ENCODE measurements at places on chromosomes 11 and 22.

- DNase-seq = no peak
Observed at GRCh38 chr11:94749369-94749768, 18.8 kb upstream of the AMOTL1 start.

DNA sequence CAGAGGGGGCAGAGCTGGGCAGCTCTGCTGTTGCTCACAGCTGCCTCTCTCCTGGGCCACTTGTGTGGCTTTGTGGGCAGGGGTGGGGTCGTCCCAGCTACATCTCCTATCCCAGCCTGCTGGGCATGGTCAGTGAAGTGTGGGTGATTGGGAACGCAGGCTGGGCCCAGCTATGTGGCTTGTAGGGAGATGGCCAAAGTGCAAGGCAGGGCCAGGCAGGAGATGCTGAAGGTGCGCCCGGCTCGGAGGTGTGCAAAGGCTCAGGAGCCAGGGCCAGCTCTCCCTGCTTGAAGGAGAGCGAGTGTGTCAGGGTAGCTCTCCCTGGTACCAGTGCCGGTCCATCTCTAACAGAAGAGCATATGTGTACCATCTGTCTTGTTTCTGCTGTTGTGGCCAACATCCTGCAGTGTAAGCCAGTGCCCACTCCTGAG is 8.4 kb upstream of the RANBP1 start:
- DNase-seq = no peak

GRCh38 chr11:47078751-47079521 is 97.7 kb downstream of the ARFGAP2 start:
- no peak for DNase-seq

- no peak for DNase-seq
Observed at GRCh38 chr11:36985562-36985961, 387.5 kb upstream of the RAG2 start.

GRCh38 chr22:38461414-38462081 is 6.3 kb upstream of the KDELR3 start:
- peak; percentile 83 for DNase-seq

DNA sequence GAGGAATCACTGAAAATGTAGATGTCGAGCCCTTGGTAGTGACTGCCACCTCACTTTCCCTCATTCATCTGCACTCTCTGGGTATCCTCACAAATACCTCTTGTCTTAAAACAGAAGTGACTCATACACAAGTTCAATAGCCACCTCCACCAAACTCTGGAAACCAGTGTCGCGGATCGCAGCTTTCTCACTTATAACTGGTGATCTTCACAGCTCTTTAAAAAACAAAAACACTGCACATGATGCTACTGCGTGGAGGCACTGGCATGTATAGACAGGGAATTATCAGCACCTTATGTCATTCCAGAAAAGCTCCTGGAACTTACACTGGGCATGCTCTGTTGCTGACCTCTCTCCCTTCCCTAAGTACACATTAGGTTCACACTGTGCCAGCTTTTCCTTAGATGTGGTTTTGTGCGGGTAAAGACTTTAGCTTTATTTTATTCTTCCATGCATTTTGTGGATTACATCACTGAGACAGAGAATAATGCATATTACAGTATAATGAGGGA is 425.5 kb upstream of the CADM1 start:
- no peak for DNase-seq

DNA sequence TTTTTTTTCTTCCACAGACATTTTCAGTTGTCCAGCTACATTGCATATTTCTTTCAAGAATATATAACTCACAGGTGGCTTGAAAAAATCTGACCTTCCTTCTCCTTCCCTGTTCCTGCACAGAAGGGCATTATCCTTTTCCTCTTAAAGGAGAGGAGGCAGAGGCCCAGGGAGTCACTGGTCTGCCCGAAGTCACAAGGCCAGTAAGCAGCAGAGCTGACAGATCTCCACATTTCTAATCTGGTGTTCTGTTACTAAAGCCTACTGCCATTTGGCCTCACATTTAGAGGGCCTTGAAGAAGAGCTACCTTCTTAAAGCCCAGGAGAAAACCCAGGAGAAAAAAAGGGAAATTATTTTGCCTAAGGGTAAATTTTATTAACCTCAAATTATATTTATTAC is 12.3 kb downstream of the ENDOD1 start:
- DNase-seq = no peak

DNA sequence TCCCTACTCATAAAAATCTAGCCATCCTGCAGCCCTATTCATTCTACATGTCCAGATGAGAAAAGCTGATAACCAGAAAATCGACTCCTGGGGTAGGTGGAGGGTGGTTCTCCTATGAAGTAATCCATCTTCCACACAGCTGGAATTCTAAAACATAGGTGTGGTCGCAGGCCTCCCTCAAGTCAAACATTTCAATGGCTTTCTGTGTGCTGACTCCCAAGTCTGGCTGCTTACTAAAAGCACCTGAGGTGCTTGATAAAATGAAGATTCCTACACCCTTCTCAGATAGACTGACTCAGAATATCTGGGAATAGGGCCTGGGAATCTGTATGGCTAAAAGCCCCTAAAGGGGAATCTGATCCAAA is 26.1 kb downstream of the IRAG1 start:
- DNase-seq = no peak

DNA sequence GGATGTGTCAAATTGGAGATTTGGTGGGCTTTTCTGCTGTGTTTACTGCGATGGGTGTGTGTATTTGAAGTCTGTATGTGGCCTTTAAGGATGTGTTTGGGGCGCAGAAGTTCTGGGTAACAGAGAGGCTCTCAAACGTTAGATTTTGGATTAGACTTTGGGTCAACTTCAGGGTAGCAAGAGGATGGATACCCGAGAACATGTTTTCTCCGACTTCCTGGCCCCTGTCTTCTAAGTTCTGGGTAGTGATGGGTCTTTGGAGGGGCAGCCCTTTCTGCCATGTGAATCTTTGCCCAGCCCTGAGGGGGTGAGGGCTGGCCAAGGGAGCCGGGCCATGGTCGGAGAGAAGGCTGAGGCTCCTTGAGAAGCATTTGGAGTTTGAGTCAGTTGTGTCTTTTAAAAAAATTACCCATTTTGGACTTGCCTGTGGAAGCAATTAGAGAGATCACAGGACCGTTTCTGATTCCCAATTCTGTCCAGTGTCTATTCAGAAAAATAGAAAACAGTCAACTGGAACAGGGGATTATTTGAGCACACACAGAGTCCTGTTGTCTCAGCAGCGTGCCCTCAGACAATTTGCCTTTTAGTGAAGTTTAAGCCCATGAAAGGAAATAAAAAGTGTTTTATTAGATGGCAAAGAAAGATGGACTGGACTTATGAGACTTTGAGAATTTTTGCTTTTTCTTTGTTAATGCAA is 114.4 kb downstream of the PTPRJ start:
- DNase-seq = no peak

- no peak for DNase-seq
Observed at GRCh38 chr11:94036096-94036495, 14.9 kb downstream of the HEPHL1 start.

DNA sequence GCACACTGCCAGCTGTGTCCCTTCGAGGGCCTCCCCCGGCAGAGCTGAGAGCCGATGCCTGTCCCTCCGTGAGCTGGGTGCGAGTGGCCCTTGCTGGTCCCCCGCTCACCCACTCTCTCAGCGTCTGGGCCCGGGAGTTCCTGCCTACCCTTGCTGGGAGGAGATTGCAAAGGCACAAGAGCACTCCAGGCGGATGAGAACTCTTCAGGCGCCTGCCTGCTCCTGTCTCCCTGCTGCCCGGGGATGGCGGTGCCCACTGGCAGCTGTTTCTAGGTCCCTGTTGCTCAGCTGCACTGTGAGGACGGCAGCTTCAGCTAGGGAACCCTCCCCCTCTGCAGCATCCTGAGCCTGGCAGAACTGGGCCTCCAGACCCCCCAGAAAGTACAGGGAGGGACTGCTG is 61.1 kb downstream of the FLRT1 start:
- no peak for DNase-seq

GRCh38 chr11:108886660-108887009 is 221.8 kb downstream of the DDX10 start:
- no peak for DNase-seq

GRCh38 chr11:103619938-103620337 is 416.5 kb upstream of the DDI1 start:
- no peak for DNase-seq

GRCh38 chr11:7300281-7300680 is 48.6 kb downstream of the SYT9 start:
- DNase-seq = no peak

DNA sequence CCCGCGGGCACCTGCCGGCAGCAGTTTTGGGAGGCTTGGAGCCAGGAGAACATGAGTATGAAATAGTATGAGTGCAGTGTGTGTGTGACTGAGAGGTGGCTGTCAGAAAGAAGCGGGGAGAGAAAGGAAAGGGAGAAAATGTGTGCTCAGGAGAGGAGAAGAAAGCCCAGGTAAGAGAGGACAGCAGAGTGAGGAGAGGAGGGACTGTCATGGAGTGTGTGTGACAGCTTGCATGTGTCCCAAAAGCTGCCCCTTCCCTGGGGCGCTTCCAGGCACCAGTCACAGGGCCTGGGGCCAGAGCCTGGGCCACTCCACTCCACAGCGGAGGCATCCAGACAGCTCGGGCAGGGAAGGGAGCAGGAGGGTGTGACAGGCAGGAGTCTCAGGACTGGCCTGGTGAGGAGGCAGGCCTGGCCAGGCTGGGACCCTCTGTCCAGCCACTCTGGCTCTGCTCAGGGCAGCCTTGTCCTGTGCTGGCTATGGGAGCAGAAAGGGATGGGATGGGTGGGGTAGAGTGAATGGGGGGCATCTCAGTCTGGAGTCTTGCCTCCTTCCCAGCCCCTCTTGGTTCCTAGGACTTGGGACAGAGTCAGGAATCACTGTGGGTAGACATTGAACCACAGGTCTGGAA is 949 bp downstream of the MMP11 start:
- DNase-seq = no peak

DNA sequence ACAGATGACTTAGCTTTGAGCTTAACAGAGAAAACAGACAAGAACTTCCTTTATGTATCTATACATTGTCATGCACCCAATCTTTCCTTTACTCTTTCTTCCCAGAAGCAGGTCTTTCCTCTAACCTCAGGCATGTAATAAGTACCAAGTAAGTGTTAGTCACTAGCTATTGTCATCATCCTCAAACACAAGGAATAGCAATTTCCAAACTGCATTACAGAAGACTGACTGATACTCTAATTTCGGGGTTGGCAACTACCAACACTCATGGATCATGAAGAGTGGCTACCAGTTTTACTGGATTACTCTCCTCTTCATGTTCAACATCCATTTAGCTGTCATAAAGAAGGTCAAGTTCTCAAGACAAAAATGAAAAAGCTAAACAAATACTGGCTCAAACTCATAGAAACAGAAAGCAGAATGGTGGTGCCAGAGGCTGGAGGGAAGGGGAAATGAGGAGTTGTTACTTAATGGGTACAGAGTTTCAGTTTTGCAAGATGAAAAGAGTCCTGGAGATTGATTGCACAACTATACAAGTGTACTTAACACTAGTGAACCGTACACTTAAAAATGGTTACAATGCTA is 111.6 kb downstream of the SIK3 start:
- no peak for DNase-seq

- DNase-seq = no peak
Observed at GRCh38 chr22:39946126-39946502, 14.1 kb upstream of the TMA7B start.

DNA sequence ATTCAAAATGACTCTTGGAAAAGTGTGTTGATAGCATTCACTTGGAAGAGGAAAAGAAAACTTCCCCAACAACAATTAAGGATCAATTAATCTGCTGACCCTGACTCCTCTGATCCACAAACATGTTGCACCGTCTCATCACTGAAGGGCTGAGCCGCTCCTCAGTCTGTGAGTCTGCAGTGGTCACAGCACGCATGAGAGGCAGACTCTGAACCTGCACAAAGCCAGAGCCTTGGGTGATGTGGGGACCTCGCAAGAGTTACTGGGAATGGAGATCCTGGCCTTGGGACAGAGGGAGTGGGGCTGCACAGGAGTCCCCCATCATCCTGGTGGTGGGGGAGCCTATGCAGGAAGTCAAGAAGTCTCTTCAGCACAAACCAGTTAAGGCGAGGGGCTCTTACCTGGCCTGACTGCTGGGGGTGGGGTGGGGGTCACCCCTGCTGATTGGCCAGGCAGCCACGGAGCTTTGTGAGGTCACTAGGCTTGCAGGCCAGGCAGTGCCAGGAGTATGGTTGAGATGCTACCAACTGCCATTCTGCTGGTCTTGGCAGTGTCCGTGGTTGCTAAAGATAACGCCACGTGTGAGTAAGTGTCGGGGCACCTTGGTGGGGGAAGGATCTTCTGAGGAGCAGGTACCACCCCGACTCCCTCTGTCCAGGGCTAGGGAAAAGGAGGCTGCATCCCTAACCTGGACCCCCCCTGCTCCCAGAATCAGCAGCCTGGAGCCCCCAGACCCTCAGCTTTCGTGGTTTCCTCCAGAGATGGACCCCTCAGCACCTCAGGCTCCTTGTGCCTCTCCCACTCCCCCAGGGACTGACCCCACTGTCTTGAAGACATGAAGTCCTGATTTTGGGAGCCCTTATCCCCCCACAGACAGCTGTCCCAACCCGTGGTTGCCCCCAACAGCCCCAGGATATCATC is at the start of gene ACR:
ACR (plus strand) TSS at position 477 of the 921 bp plus-strand sequence; CDS start at position 509, 32 bp downstream.
- DNase-seq = peak; percentile 32

DNA sequence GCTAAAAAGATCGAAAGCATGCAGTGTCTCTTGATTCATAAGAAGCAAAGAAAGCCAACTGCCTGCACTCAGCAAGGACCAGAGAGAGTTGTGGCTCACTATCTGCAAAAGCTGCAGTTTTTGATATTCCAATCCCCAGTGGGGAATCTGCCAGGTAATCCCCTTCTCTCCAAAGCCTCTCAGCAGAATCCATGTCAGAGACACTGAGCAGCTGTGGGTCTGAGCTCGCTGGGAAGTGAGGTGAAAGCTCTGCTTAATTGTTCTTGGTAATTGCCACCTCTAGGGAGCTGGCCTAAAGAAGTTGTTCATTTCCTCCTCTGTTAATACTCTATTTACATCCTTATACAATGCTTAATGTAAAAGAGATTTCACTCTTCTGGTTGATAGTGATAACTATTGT is 261.3 kb upstream of the LRRC4C start:
- DNase-seq = no peak

- DNase-seq = no peak
Observed at GRCh38 chr11:57641011-57641807, 8.5 kb downstream of the YPEL4 start.

DNA sequence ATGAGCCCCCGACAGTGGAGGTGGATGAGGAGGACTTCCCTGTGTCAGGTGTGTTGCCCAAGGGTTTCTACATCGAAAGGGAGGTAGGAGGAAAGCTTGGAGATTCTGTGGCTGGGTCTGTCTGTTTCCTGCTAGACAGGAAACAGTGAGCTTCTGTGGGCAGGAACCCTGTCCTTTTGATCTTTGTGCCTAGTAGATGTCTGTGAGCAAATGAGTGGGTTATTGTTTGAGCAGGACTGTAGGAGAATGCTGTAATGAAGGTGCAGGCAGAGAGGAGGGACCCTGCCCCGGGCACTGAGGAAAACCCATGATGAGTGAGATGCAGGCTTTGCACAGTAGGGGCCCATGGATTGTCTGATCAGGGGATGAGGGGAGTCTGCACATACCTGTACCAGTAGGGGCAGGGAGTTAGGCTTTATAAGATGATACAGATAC is 14.0 kb downstream of the USP35 start:
- DNase-seq = no peak

GRCh38 chr22:35367331-35367886 is 13.5 kb upstream of the HMOX1 start:
- DNase-seq = no peak

- DNase-seq = no peak
Observed at GRCh38 chr11:124834526-124835180, 30.6 kb upstream of the ROBO3 start.

All from activated CD8-positive, alpha-beta memory T cell treated with anti-CD3 and anti-CD28 coated beads, Interleukin-2, amount 50 U/mL, for 48 hours (primary cell).